Lung (tissue), 17 donors: ENCODE measurements at places on chromosomes 12 and 14.

- DNase-seq: peak; percentile 81
These were observed 1.1 kb downstream of the ARID2 start for GRCh38 chr12:45730348-45731189.

DNA sequence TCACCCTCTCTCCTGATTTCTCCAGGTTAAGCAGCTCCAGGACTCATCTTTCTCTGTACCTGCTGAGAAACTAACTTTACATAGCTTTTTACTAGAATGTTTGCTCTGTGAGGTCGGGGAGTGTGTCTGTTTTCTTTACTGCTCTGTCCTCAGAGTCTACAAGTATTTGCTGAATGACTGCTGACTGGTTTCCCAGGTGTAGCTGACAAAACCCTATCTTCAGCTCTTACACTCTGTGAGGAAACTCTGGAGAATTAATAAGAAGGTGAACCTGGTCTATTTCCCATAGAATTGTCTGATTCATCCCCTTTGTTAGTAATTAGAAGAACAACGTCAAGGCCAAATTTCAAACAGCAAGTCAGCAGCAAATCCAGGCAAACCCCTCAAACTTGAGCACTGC lies 226.8 kb downstream of the ZFP36L1 start:
- no peak for DNase-seq

GRCh38 chr12:15583804-15584203 lies 205.4 kb downstream of the EPS8 start:
- DNase-seq: no peak

DNA sequence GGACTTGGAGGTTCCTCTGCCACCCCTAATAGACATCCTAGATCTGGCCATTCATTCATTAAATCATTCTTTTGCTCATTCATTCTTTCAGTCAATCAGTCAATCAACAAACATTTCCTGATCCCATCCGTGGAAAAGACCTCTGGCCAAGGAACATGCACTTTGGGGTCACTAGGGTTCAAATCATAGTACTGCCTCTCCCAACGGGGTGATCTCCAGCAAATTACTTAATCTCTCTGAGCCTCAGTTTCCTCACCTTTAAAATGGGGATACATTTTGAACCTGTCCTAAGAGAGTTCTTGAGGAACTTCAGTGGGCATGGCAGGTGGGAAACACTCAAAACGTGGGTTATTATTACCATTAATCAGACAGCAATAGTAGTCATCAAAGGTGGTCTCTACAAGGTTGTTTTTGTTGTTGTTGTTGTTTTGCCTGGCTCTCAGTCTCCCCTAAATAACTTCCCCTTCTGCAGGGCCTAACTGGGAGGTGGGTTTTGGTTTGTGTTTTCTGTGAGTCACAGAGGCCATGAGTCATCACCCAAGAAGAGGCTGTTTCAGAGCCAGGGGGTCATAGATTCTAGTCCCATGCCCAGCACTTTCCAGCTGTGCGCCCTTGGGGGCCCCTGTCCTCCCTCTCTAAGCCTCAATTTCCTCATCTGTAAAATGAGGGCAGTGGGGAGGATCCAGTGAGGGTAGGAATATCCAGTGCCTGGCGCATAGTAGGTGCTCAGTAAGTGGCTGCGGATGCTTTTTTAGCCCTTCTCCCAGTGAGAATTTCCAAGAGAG lies 16.9 kb upstream of the FAM222A start:
- DNase-seq: no peak

DNA sequence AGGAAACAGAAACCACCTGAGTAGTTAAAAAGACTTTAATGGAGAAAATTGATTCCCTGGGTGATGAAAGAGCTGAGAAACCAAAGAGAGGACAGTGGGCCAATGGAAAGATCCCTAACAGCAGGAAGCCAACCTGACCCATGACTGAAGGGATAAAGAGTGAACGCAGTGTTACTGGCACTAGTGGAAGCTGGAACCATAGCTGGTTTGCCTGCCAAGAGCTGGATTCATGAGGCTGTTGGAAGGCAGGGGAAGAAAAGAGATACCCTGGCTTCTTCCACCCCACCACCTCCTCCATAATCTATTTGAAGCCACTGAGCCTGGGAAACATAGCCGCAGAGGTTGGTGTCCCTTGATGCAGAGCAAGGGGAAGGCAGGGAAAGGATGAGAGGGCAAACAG lies 125.5 kb upstream of the PRKD1 start:
- no peak for DNase-seq

DNA sequence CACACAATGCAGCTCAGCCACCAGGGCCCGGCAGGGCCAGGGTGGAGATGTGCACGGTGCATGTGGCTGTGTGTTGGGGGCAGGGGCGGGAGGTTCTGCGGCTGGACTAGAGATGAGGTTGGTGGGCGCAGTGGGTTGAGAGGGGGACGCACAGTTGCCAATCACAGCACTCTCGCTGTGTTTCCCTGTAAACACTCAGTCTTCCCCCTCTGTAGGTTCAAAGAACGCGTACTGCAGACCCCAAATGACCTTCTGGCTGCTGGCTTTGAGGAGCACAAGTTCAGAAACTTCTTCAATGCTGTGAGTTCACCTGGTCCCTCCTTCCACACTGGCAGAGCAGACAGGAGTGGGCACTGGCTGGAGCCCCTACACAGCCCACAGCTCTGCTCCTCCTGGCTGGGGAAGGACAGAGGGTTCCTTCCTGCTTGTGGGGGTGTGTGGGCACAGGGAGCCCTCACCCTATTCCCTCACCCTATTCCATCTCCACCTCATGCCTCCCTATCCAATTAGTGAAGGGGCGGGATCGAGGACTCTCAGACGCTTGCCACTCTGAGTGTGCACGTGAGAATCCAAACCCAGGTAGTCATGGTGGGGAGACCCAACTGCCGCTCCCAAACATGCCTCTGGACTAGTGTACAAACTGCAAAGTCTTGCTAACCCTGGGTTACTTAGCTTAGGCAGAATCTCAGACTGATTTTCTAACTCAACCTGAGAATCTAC lies 17.8 kb downstream of the OTUB2 start:
- DNase-seq: no peak

- no peak for DNase-seq
These were observed 164.2 kb upstream of the SOX5 start for GRCh38 chr12:24113701-24114100.

- peak; percentile 66 for DNase-seq
These were observed 356.5 kb upstream of the ATP2B1 start for GRCh38 chr12:90064852-90065801.

- no peak for DNase-seq
These were observed at the start of gene PTPN6 for GRCh38 chr12:6950811-6951540. Gene PTPN6, plus strand, starts transcription at chr12:6951356. Its CDS starts 157 bp downstream, at chr12:6951513.

GRCh38 chr12:106753526-106753925 lies 21.0 kb upstream of the RIC8B start:
- no peak for DNase-seq

DNA sequence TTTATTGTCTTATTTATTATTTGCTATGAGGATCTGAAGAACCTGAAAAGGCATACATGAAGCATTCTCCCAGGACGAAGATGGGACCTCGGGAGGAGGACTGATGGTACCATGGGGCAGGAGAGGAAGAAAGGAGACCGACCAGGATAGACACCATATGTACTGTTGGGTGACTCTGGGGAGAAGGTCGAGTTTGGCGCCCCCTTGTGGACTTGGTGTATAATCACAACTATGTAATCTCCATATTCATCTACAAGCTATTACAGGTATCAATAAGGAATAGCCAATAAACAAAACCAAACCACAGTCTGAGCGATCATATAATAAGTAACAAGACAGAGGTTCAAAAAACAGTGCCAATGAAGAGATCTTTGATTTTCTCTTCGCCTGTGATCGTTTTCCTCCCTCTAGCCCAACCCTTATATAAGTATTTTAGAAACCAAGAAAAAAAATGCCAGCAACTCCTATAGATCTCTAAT lies 139.1 kb downstream of the SPTSSA start:
- DNase-seq: peak; percentile 51

GRCh38 chr14:90576581-90576980 lies 179.8 kb downstream of the CALM1 start:
- peak; percentile 93 for DNase-seq

- peak; percentile 71 for DNase-seq
These were observed 363 bp upstream of the LMO3 start for GRCh38 chr12:16606201-16606849.

GRCh38 chr12:40207551-40207950 lies 17.2 kb upstream of the LRRK2 start:
- DNase-seq: no peak
